ENCODE measurements at places on chromosomes 3 and 15. TPM values are rescaled to one million over a fixed set of nuclear protein-coding genes. Genes with fewer than 3 reads are reported as not detected.

The TM4SF18 gene
- not detected for polyA plus RNA-seq

The CELSR3 gene
- polyA plus RNA-seq = 0.59 TPM

The CCDC33 gene
- not detected for polyA plus RNA-seq

The ATP6V1A gene
- 97.7 TPM for polyA plus RNA-seq

The THPO gene
- polyA plus RNA-seq = not detected

The SLC7A14 gene
- 6.4 TPM for polyA plus RNA-seq

The C3orf85 gene
- not detected for polyA plus RNA-seq

The DAG1 gene
- 5.5 TPM for polyA plus RNA-seq

The COLQ gene
- polyA plus RNA-seq = not detected

The ARNT2 gene
- 6.2 TPM for polyA plus RNA-seq

The ATP13A4 gene
- 1.9 TPM for polyA plus RNA-seq

The ITGA11 gene
- 0.42 TPM for polyA plus RNA-seq

The GOLGA8S gene
- 0.19 TPM for polyA plus RNA-seq

The RNF111 gene
- 33.2 TPM for polyA plus RNA-seq

The CKMT1A gene
- 81.7 TPM for polyA plus RNA-seq

The GOLGA6A gene
- polyA plus RNA-seq = not detected

The MESP1 gene
- polyA plus RNA-seq = 2.1 TPM

The ADAM10 gene
- polyA plus RNA-seq = 19.3 TPM

The ATP2B2 gene
- polyA plus RNA-seq = 357 TPM

The SOX14 gene
- not detected for polyA plus RNA-seq

The FOXB1 gene
- polyA plus RNA-seq = not detected

The ZNF501 gene
- polyA plus RNA-seq = 0.20 TPM

The TFG gene
- polyA plus RNA-seq = 149 TPM

The PARP15 gene
- 2.2 TPM for polyA plus RNA-seq

The DUOXA2 gene
- not detected for polyA plus RNA-seq

The CSPG4 gene
- not detected for polyA plus RNA-seq

The SLC2A2 gene
- 0.09 TPM for polyA plus RNA-seq

The TP63 gene
- not detected for polyA plus RNA-seq

The SLC22A14 gene
- 0.78 TPM for polyA plus RNA-seq

The PIGZ gene
- 1.7 TPM for polyA plus RNA-seq

The OR5K2 gene
- polyA plus RNA-seq = not detected

The MOBP gene
- polyA plus RNA-seq = 2.7 TPM

The GATM gene
- polyA plus RNA-seq = 23.8 TPM

The ZBTB38 gene
- 116 TPM for polyA plus RNA-seq

The GOLGA8R gene
- not detected for polyA plus RNA-seq

The ZBBX gene
- polyA plus RNA-seq = 10.8 TPM

The RAB6B gene
- polyA plus RNA-seq = 4.5 TPM

The SEMA3F gene
- polyA plus RNA-seq = not detected

The CCR9 gene
- polyA plus RNA-seq = not detected

The GCNT3 gene
- polyA plus RNA-seq = not detected

The HDGFL3 gene
- polyA plus RNA-seq = 34.8 TPM

The MYLK gene
- polyA plus RNA-seq = 7.8 TPM
